CD4-positive, alpha-beta T cell treated with Interleukin-21 for 1 hour (primary cell): ENCODE measurements at places on chromosomes 2 and 18.

- peak; percentile 44 for DNase-seq
These were observed 6.1 kb upstream of the CASP8 start for GRCh38 chr2:201254081-201254730.

- DNase-seq: no peak
These were observed 4.3 kb upstream of the TP53I3 start for GRCh38 chr2:24088821-24089359.

DNA sequence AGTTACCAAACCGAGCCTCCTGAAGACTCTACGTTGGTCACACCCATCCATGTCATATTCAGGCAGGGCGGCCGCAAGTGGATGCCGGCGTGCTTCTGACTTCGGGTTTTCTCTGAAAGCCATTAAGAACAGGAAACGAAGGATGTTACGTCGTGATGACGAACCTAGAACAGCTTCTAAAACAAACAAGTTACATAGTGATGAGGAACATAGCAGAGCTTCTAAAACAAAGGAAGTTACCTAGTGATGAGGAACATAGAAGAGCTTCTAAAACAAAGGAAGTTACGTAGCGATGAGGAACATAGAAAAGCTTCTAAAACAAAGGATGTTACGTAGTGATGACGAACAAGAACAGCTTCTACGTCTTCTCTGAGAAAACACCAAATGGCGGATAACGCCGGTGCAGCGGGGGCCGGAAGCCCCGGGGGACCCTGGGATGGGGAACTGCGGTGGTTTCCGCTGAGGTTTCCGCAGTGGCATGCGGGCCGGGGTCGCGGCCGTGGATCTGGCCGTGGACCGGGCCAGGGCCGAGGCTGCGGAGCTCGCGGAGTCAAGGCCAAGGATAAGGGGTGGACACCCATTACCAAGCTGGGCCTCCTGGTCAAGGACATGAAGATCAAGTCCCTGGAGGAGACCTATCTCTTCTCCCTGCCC lies 141.1 kb downstream of the SOCS6 start:
- DNase-seq: no peak

DNA sequence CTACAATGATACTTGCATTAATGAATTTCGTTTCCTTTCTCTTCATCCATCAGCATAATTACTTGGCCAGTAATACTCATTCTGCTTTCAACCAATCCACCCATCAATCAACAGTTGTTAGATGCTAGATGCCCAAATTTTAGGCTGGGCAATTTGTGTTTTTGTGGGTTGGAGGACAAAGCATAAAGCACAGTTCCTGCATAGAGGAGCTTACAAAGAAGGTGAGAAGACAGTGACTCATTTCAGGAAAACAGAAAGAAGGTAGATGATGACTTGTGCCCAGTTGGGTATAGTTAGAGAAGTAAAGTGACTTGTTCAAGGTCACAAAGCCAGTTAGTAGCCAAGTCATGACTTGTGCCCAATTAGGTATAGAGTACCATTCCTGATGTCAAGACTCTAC lies 1186.8 kb upstream of the CELF4 start:
- DNase-seq: no peak

GRCh38 chr2:56047136-56047535 lies 123.6 kb upstream of the EFEMP1 start:
- no peak for DNase-seq

DNA sequence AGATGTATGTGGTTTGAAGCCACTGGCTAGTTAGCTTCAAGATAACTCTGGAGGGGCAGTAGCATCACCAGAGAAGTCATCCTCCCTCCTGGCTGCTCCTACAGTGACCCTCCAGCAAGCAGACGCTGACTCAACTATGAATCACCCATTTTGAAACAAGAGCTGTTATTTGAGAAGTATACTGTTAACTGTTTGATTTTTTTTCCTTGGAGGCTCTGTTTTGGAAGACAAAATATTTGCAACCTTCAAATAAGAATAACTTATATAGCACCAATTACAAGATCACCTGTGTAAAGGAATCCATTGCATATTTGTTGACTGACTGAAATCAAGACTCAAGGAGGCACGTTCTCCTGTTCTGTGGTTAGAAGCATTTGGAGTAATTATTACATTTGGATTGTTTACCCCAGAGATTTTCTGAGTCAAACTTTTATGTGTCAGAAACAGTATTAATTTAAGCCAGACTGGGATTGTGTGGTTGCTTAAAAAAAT lies 313.8 kb downstream of the MTX2 start:
- no peak for DNase-seq

DNA sequence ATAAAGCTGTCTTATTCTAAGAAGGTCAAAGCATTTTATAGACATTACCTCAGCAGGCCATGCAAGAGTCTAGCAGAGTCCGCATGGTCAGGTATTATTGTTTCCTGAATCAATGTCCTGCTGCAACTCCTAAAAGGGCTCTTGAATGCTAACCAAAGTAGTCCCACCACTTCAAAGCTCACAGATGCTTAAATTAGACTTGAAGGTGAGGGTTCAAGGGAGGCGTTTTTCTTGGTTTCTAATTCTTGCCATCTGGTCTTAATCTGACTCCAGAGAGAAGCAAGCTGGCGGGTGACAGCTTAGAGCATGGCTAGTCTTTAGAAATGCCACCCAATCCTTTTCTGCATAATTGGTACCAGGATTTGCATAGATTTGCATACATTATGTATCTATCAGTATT lies 226.3 kb downstream of the MREG start:
- DNase-seq: no peak

- DNase-seq: no peak
These were observed 17.8 kb upstream of the CNDP2 start for GRCh38 chr18:74478316-74478715.

GRCh38 chr2:71453404-71454220 lies at the start of gene DYSF:
TSS of gene DYSF (plus strand) at chr2:71453561.
- no peak for DNase-seq

DNA sequence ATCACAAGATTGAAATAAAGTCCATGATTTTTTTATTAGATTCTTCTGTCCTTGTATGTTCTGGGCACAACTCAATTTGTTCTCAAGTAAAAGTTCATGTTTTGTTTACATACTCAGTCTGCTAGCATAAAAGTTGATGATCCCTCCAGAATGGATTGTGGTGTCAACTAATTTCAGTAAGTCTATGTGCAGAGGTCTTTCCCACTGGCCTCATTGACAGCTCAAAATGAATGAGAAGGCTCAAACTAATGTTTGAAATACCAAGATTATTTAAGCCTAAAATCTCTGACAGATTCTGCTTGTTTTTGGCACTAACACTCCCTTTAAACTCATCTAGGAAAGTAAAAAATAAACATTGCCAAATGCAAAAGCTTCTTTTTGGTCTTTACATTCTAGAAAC lies 561.2 kb upstream of the CNTNAP5 start:
- no peak for DNase-seq

- DNase-seq: no peak
These were observed 73.8 kb upstream of the CDCA7 start for GRCh38 chr2:173280853-173281252.

- no peak for DNase-seq
These were observed 219.1 kb upstream of the BOD1L2 start for GRCh38 chr18:56927786-56928185.

- DNase-seq: no peak
These were observed 151.4 kb downstream of the DYSF start for GRCh38 chr2:71604726-71605120.

DNA sequence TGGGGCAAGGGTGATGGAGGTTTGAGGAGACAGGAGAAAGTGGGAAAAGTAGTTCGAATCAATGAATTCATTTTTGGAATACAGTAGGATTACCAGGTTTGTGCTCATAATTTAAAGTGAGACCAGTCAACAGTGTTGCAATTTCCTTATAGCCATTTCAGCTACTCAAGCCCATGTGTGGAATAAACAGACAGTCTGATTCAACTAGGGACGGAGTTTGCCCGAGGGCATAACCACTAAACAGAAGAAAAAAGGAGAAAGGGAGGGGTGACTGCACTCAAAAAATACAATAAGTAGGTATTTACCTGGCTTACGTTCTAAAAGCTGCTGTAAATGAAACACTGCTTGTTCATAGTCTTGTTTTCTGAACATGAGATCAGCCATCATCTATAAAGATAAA lies 55.2 kb downstream of the TTC21B start:
- DNase-seq: no peak

- DNase-seq: no peak
These were observed 310.2 kb upstream of the LRATD1 start for GRCh38 chr2:14322306-14322705.

DNA sequence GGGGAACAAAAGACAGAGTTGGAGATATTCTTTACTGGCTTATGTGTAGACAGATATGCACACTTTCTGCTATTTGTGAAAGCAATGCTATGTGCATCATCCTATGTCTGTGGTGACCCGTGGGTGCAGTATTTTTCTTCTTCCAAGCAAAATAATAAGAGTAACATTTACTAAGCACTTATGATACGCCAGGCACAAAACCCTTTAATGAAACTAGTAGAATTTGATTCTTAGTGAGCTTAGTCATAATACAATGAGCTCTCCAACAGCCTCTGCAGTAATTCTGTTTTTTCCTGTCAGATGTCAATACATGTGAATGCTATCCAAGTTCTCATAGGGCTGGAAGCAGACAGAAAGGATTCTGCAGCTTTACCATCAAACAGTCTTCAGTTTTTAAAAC lies 130.6 kb downstream of the RAD51AP2 start:
- DNase-seq: no peak

DNA sequence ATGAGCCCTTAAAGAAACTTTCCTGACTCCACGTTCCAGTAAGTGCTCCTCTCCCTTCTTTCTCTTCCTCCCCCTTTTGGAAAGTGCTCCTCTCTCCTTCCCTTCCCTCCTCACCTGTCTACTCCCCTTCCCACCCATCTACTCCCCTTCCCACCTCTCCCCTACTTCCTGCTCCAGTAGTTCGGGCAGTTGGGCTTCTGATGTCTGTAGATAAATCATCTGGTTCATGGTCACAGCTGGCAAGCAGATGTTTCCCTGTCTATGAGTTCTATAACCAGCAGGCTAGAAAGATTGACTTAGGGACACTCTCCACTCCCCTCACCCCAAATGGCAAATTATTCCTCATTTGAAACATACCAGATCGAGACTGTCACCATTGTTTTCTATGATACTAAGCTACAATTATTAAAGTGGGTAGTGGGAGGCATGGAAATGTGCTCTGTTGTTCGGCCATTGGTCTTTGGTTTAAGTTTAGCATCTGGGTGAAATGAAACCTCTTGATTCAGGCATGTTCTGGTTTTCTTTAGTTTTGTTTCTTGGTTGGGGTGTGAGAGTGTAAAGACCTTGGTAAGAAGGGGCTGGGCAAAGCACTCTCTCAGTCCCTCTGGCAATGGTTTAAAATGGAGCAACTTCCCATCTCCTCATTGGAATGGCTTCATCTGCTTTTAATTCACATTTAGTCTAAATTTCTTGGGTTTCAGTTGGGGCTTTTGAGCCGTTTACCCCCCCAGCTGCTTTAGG lies 413.2 kb upstream of the SPRED2 start:
- no peak for DNase-seq

GRCh38 chr18:79257480-79257879 lies 138.2 kb upstream of the NFATC1 start:
- DNase-seq: no peak

GRCh38 chr18:63249771-63250170 lies 69.8 kb downstream of the BCL2 start:
- DNase-seq: no peak

DNA sequence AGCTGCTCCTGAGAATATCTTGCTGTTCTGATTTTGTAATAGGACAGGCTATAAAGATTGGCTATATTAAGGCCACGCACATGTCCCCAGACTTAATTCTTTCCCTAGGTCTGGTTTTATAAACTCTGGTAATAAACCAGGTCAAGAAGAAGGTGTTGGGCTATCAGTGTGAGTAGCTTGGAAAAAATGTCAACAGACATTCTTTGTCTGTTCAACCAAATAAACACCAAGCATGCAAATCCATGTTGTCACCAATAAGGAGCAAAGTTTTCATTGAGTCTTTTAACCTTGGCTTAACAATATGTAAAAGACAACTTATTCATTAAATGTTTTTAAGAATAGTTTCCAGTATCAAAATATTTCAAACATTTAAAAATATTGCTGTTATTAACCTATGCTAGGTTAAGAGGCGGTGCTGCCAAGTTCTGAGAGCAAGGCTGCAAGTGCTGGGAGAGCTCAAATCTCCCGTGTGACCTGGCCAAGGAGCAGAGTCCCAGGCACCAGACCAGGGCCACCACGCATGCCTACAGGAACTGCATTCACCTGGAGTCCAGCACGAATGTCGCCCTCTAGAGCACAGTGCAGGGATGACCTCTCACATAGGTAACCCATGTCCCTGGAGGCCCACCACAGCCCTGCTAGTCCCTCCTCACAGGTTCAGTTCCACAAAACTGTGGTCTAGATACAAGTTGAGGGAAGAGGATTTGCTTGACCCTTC lies 120.5 kb upstream of the POU3F3 start:
- no peak for DNase-seq

- no peak for DNase-seq
These were observed 478.3 kb downstream of the FBXO15 start for GRCh38 chr18:73669297-73669696.

DNA sequence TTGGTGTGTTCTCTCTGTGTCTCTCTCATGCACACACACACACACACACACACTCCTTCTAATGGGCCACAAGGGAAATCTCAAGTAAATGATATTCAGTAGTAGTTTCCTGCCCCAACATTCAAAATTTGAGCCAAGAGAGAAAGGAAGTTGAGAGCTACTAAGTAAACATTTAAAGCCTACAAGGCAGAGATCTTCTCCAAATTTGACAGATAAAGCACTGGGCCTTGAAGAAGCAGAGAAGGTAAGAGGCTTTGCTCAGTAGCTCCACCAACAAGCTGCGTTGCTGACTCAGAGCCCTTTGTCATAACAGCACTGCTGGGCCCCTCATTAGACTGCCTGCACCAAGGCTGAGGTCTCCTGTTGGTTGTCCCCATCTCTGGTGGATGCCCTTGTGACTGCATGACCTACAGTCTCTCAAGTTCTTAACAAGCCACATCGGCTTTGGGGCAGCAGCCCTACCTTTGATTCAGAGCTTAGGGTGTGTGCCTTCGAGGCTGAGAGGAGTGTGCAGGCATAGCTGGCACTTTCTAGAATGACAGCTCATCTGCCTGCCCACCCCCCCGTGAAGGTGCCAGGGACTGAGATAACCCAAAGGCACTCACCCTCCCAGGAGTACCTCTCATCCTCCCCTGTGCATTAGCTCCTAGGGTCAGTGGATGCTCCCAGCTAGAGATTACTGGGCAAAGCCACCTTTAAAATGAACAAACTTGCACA lies 32.3 kb upstream of the NEB start:
- no peak for DNase-seq

- DNase-seq: no peak
These were observed 228.0 kb downstream of the ETAA1 start for GRCh38 chr2:67625178-67625577.

DNA sequence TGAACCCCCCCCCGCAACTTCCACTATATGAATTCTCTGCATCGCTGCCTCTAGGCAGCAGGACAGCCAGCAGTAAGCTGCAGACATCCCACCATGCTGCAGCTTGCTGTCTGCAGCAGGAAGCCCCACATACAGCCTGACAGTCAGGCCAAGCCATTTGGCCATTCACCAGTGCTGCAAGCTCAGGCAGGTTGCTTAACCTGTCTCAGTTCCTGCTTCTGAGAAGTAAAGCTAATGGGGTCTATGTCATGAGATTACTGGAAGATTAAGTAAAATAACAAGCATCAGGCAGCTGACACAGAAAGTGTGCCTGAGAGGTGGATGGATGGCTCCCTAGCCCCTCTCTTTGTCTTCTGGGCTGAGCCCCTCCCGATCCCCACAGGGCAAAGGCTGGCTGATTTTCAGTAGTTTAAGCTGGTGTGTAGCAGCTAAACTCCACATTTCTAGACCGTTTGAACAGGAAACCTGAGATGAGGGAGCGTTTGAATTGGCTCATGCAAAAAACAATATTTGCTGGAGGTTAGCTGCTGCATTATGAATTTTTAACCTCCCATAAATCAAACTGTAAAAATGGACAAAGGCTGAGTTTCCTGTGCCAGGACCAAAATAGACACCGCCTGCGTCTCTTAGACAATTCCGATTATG lies 193.8 kb upstream of the ARL4C start:
- no peak for DNase-seq
